ENCODE measurements at places on chromosomes 2 and 18. TPM values are rescaled to one million over a fixed set of nuclear protein-coding genes. Genes with fewer than 3 reads are reported as not detected.

Gene UGT1A3
- not detected for total RNA-seq

Gene DYNC1I2
- total RNA-seq = 101 TPM

Gene AQP4
- 25.9 TPM for total RNA-seq

Gene FEV
- total RNA-seq = not detected

Gene MTX2
- 32.0 TPM for total RNA-seq

Gene RAB6C
- total RNA-seq = 0.11 TPM

Gene CRACDL
- 5.2 TPM for total RNA-seq

Gene RANBP2
- total RNA-seq = 114 TPM

Gene EML6
- 23.7 TPM for total RNA-seq

Gene HOXD10
- 0.33 TPM for total RNA-seq

Gene FBXO48
- 1.1 TPM for total RNA-seq

Gene L3MBTL4
- 15.2 TPM for total RNA-seq

Gene TNFRSF11A
- 3.3 TPM for total RNA-seq

Gene CFC1
- total RNA-seq = not detected

Gene RIT2
- total RNA-seq = not detected

Gene TMEM178A
- total RNA-seq = 3.3 TPM

Gene DSG4
- not detected for total RNA-seq

Gene CTNNA2
- 0.13 TPM for total RNA-seq

Gene DOK6
- total RNA-seq = 3.1 TPM

Gene MAIP1
- total RNA-seq = 26.7 TPM

Gene FAHD2B
- 7.1 TPM for total RNA-seq

Gene IMPA2
- 75.8 TPM for total RNA-seq

Gene CCDC74A
- 7.7 TPM for total RNA-seq

Gene FAM237A
- not detected for total RNA-seq

Gene GRP
- 0.67 TPM for total RNA-seq

Gene IL1R2
- 3.3 TPM for total RNA-seq

Gene CRYGC
- not detected for total RNA-seq

Gene SNED1
- total RNA-seq = 70.7 TPM

Gene MOCOS
- 0.54 TPM for total RNA-seq

Gene SLC23A3
- 3.3 TPM for total RNA-seq

Gene TMEM169
- total RNA-seq = 2.7 TPM

Gene AP1S3
- total RNA-seq = 51.3 TPM

Gene DNAH7
- total RNA-seq = 15.2 TPM

Gene NOSTRIN
- total RNA-seq = 10.1 TPM

Gene SPP2
- total RNA-seq = not detected

Gene CIAO1
- 132 TPM for total RNA-seq

Gene ASNSD1
- 80.9 TPM for total RNA-seq

Gene REG1B
- not detected for total RNA-seq

Gene B3GNT7
- total RNA-seq = 19.2 TPM
